ENCODE measurements at places on chromosomes 6 and 20. TPM values are rescaled to one million over a fixed set of nuclear protein-coding genes. Genes with fewer than 3 reads are reported as not detected.
A peak's percentile ranks its signal among the peaks of the same experiment; 100 is the strongest.

Gene SLC22A16
- 0.53 TPM for polyA plus RNA-seq

DNA sequence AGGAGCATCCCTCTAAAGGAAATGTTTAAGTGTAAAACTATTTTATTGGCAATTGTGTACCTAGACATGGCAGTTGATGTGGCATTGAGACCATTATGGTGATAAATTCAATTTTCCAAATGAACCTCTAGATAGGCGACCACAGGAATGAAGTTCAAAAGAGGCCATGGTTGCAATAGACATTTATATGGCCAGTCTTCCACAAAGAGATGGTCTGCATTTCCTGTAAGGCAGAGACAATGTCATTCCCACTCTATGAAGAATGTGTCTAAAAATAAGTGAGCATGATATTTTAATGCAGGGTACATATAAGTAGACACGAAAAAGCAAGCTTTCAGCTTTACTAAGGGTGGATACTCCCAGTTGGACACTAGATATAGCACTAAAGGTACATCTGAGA is 40.9 kb downstream of the THEMIS start:
- DNase-seq = no peak

Gene ZKSCAN3
- 9.3 TPM for polyA plus RNA-seq

DNA sequence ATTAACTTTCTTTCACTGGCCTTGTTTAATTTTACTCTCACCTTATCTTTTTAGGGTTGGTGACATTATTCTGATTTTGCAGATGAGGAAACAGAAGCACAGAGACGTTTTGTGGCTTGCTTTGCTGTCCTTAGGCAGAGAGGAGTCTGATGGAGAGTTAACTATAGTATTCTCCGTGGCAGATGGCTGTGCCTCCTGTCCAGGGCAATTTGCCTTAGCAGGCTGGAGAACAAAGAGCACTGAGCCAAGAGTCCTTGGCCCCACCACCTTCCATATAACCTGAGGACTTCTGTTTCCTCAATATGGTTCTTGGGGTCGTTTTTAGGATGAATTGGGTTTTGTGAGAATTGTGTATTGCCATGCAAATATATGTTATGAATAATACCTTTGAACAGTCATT is 71.4 kb upstream of the BACH2 start:
- no peak for DNase-seq

DNA sequence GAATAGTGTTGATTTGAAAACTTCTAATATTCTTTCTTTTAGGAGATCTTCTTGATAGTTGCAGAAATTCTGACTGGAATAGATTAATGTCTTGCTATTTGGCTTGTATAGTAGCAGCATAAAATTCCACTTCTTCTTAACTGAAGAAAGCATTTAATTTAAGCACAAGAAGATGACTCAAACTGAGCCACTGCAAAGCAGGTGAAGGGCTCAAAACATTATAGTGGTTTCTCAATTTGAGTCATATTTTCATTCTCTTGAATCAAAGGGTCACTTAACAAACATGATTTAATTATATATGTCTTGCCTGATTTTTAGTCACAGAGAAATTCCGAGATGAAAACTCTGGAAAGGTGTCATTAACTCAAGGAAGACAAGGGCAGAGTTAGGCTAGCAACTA is 239.3 kb downstream of the ZNF217 start:
- DNase-seq = no peak

Gene SLC22A3
- 6.8 TPM for polyA plus RNA-seq

Gene CYB5R4
- polyA plus RNA-seq = 9.6 TPM

DNA sequence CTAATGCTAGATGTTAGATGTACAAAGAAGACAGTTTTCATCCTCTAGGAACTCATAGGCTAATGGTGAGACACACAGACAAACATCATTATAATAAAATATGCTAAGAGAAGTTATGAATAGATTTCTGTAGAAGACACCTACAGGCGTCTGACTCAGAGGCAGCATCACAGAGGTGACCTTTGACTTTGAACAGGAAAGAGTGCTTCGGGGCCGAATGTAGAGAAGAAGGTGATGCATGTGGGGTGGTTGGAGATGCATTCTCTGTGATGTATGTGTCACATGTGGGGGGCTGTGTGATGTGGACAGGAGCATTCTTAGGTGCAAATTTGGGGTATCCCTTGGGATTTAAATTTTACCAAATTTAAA is 6.8 kb downstream of the GUCA1A start:
- no peak for DNase-seq

GRCh38 chr6:34877259-34877658 is 10.6 kb downstream of the TAF11 start:
- no peak for DNase-seq

Gene PSORS1C1
- 0.19 TPM for polyA plus RNA-seq

- DNase-seq = no peak
These were observed 225.3 kb downstream of the KHDC1L start for GRCh38 chr6:72999995-73000394.

- no peak for DNase-seq
These were observed 114.8 kb downstream of the RTN4IP1 start for GRCh38 chr6:106514583-106514885.

Gene HLA-DRB5
- 43.0 TPM for polyA plus RNA-seq

- DNase-seq = peak; percentile 42
These were observed 50.1 kb upstream of the SLC32A1 start for GRCh38 chr20:38674092-38674764.

- no peak for DNase-seq
These were observed 99.9 kb downstream of the AIG1 start for GRCh38 chr6:143160439-143161220.

Gene STK38
- 58.2 TPM for polyA plus RNA-seq

Gene OPRL1
- 1.1 TPM for polyA plus RNA-seq

DNA sequence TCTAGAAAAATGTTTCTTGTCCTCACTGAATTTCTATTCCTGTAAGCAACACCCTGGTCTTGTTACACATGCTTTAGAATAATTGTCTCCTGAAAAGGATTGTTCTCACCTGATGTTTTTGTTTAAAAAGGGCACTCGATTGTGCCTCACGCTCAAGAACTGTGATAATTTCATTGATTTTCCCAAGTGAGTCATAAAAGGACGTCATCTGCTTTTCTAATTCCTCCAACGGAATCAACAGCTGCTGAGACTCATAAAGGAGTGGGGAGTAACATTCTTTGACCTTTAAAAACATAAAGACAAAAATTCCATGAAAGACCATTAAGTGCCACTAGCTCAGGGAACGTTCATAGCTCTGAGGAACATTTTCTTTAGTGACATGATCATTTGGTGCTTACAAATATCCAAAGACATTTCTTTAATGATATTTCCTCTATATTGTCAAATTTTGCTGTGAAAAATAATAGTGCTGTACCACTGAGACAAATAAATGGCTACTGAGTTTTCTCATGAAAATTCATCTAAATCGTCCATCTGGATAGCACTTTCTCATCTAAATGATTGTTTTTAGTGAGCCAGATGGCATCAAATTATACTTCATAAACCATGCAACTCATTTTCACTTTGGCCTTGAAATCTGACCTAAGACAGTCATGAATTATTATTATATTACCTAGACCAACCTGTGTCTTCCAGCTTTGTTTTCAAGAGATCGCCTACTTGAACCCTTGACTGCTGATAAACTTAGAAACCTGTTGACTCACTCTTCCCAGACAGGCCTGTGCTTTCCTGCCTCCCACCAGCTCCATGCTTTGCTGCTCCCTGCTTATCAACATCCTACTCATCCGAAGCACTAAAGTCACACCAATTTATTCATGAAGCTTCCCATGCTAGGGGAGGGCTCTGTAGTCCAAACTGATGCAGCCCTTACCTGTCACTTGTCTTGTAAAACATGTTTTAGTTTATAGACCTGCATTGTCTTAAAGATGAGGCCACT is 178.2 kb downstream of the SYNE1 start:
- DNase-seq = no peak

- no peak for DNase-seq
These were observed 57.3 kb downstream of the TASP1 start for GRCh38 chr20:13581451-13581850.

DNA sequence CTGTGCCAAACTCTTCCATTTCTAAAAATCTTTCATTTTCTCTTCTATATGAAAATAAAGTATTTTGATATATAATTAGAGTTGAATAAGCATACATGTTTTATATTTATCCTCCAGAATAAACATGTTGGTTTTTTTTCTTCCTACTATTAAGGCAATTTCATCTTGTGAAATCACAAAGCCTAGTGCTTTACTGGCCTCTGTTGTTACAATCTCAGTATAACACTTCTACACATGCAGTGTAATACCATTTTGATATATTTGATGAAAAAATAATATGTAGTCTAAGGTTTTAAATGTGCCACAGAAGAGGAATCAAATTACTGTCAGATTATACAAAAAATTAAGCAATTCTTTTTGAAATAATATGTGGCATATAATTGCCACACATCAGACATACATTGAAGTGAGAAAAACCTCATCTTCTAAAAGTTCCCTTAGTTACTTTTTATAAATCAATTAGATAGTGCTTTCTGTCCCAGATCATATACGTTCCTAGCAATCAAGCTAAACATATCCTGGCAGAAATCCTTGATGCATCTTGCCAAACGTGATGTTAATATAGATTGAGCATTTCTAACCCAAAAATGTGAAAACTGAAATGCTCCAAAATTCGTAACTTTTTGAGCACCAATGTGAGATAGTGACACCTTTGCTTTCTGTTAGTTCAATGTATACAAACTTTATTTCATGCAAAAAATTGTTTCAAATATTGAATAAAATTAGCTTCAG is 225.1 kb upstream of the MANEA start:
- DNase-seq = no peak

DNA sequence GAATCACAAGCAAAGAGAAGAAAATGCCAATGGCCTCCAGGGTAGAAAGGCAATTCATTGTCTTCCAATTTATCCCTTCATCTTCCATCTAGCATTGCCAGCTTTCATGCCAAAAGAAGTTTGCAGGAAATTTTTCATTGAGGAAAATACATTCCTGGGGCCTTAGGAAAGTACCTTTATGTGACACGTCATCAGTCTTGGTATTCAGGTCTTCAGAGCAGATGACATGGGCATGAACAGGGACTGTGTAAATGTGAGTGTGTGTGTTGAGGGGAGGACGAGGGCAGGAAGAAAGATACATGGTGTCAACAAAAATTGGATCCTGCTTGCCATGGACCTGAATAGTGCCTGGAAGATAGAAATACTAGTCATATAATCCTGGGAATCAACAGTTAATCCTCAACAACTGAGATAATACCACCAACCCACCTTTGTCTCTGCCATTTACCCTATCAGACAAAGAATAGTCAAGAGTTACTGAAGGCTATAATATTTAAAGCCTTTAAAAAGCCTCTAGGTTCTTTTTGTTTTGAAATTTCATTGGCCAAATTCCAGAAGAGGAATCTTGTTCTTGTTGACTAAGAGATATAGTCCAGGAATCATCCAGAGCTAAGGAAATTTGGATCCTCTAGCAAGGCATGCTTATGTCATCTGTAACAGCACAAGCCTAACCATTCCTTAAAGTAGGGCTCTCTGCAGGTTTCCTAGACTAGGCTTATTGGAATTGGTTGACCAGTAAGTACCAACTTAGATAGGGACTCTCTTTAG is 405.8 kb upstream of the SASH1 start:
- no peak for DNase-seq

Gene CCN6
- 2.7 TPM for polyA plus RNA-seq

GRCh38 chr20:51803148-51803854 is 980 bp upstream of the SALL4 start:
- DNase-seq = no peak

Gene SSTR4
- polyA plus RNA-seq = not detected

GRCh38 chr6:166253778-166254204 is 54.4 kb downstream of the PRR18 start:
- DNase-seq = no peak

Gene PTCRA
- polyA plus RNA-seq = not detected

DNA sequence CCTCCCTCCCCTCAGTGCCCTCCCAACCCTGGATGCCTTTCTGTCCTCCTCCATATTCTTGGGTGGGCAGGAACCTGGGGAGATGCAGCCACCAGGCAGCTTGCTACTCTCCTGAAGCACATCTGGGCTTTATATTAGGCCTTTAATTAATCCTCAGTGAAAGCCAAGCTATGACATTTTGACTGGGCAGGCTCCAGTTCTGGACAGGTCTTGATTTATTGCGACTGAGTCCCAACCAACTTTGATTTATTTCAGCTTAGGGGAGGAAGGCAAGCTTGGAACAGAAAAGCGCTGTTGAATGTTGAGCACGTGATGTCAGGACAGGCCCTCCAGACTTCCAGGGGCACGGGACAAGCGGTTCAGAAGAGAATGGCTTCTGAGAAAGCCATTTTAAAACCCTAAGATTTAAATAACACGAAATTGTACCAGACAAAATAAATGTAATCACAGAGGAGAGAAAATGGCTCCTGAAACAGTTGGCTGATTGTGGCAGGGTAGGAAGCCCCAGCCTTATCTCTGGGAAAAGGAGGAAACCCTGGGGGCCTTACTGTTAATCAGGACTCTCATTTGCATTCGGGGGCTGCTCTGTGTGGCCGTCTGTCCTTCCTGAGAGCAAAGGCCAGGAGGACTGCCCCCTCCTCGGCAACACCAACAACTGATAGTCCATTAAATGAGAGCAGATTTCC is 294.2 kb downstream of the FOXC1 start:
- peak; percentile 80 for DNase-seq

Gene FAM217A
- 3.5 TPM for polyA plus RNA-seq

Gene FAM135A
- polyA plus RNA-seq = 37.3 TPM

GRCh38 chr20:42492290-42492689 is 697.4 kb downstream of the PTPRT start:
- no peak for DNase-seq

Gene NCR2
- not detected for polyA plus RNA-seq

- DNase-seq = no peak
These were observed 479.1 kb upstream of the FLRT3 start for GRCh38 chr20:14816471-14816870.

Gene KIF25
- 0.87 TPM for polyA plus RNA-seq

Gene CLPSL2
- 0.52 TPM for polyA plus RNA-seq

GRCh38 chr6:38784506-38785235 is 69.6 kb downstream of the DNAH8 start:
- DNase-seq = no peak

Gene C20orf144
- 0.19 TPM for polyA plus RNA-seq

DNA sequence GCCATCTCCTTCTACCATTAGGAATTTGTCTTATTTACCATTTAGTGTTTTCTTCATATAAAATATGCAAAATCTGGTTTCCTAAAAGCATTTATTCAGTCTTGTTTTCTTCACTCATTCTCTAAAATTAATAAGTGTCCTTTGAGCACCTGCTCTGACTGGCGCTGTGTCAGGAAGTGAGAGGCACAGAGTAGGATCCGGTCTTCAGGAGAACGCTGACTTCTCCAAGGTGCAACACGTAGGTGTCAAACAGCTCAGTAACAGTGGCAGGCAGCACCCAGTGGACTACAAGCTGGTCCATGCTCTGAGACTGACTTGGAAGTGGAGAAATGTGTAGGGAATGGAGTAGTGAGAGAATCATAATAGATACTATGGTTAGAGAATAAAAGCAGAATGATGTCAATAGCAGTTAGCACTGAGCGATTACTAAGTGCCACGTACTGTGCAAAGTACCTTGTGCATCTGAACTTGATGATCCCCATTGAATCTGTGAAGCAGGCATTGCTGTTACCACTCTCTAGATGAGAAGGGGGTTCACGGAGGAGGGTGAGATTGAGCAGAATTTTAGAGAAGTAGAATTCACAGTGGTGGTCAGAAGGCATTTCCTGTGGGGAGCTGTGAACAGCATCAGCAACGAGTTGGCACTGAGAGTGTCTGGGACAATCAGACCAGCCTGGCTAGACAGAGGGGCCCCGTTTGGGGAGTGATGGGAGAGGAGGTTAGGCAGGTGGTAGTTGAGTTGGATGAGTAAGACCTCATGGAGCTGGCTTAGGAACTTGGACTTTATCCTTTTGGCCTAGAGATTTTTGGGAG is 569.8 kb downstream of the QKI start:
- no peak for DNase-seq

- no peak for DNase-seq
These were observed 39.0 kb upstream of the PLN start for GRCh38 chr6:118509009-118509617.
